ENCODE measurements at places on chromosomes 3 and 15. TPM values are rescaled to one million over a fixed set of nuclear protein-coding genes. Genes with fewer than 3 reads are reported as not detected.
A peak's percentile ranks its signal among the peaks of the same experiment; 100 is the strongest.

- no peak for DNase-seq
Observed at GRCh38 chr15:70609889-70610288, 153.5 kb downstream of the UACA start.

DNA sequence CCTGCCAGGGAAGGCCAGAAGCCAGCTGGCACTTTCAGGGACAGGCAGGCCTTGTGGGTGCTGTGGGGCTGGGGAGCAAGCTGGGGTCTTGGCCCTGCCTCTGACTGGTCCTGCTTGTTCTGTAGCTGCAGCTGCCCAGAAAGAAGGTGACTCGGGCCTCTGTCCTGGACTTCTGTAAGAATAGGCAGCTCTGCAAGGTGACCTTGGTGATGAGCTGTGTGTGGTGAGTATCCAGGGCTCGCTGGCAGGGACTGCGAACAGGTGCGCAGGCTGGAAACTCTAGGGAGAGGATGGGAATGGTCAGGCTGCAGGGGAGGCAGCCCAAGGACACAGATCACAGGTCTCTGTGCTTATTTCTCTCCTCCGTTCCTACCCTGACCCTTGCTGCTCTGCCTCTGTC lies 31.2 kb downstream of the SLC22A14 start:
- no peak for DNase-seq

DNA sequence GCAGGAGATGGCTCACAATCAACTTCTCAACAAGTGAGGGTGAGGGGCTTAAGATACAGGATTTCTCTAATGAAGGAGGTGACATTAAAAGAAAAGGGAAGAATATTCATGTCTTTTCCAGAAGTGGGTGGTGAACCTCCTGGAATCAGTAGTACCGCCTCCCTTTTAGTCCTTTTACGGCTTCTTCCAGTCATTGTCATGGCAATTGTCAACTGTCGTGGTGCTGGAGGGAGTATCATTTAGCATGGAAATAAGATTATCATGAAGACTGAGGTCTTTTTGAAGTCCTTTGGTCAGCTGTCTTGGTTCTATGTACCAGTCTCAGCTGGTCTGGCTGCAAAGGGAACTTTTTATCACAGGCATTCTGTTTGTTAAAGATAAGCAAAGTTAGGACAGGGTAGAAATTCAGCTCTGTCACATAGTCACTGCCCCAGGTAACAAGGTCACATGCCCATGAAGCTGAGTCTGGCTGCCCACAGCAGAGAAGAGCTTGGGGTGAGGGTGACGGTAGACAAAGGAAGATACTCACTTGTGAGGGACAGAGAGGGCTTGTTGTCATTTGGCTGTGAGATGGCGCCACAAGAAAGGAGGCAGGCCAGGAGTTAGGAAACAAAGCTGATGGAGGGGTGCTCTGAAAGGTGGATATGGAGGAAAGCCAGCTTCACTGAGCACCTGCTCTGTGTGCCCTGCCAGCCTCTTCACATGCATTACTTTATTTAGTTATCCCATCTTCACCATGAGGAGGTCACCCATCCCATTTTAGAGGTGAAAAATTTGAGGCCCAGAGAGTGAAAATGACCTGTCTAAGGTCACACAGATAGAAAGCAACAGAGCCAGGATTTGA lies 228.2 kb upstream of the TRIM42 start:
- DNase-seq = no peak

DNA sequence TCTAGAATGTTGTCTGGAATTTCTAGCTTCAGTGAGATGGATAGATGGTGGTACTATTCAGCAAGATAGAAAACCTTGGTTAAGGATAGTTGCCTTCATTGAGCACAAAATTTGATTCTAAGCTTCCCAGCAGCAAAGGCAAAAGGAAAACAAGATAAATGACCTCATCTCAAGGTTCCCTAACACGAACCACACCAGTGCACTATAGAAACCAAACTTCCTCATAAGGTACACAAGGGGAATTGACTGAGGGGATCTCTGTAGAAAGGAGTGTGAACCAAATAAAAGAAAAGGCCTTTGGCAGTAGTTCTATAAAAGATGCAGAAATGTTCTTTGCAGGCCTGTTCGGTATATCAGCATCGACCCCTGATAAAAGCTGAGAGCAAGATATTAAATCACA lies 288.9 kb downstream of the SHQ1 start:
- DNase-seq = no peak

GRCh38 chr15:71782422-71783165 lies 27.8 kb upstream of the NR2E3 start:
- no peak for DNase-seq

- no peak for DNase-seq
Observed at GRCh38 chr15:25372298-25372697, 66.5 kb downstream of the UBE3A start.

DNA sequence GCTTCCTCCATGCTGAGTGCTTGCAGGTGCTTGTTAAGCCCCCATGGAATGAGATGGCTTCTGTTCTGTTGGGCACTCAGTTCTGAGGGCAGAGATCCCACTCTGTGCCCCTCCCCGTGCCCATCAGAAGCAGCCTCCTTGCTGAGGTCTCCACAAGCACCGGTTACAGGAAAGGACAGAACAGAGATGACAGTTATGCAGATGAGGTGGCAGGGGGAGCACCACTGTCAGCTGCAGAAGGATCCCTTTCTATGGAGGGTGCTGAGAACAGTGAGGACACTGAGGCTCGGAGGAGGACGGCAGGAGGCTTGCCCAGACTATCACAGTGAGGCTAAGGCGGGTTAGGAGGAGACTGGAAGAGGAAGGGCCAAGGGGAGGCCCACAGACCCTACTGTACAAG lies 12.4 kb downstream of the CACNA2D2 start:
- peak; percentile 56 for DNase-seq

DNA sequence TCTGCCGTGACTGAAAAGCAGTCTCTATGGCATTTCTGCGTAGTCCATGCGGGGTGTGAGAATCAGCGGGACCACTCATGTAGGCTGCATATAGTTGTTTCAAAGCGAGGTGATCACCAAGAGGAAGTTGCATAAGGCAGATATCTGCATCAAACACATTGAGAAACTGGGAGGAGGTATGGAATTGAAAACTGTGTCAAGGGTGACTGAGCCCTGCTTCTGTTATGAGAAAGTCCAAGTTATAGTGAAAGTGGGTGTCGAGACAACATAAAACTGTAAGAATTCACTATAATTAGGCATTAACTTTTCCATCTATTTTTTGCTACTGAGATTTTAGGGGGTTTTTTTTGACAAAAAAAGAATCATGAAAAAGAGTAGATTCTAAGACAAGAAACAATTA lies 109.3 kb downstream of the ZIC1 start:
- no peak for DNase-seq

DNA sequence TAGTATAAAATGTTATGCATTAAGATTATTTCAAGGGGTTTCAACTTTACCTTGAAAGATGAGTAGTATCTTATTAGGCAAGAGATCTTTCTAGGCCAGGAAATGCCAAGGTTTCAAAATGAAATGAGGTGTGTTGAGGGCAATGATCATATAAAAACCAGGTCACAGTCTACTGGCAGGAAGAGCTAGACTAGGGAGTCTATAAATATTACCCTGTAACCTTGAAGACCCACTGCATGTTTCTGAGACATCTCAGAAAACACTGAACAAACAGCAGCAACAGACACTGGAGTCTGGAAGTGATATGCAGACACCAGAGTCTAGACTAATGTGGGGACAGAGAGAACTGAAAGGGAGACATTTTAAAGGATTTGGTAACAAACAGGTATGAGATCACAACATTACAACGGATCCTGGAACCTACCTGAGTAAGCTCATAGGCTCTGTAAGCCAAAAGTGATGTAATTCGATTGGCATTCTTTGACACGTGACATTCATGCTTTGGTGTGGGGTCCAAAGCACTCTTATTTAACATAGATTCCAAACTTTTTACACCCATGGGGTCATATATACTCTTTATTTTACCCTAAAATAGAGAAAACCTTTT lies 15.0 kb downstream of the TASOR start:
- DNase-seq = no peak

- DNase-seq = peak; percentile 90
Observed at GRCh38 chr3:45978006-45978761, 17.4 kb downstream of the FYCO1 start.

- DNase-seq = no peak
Observed at GRCh38 chr3:98180319-98180890, 13.9 kb downstream of the OR5H15 start.

- DNase-seq = no peak
Observed at GRCh38 chr3:177647341-177647740, 450.1 kb upstream of the TBL1XR1 start.

DNA sequence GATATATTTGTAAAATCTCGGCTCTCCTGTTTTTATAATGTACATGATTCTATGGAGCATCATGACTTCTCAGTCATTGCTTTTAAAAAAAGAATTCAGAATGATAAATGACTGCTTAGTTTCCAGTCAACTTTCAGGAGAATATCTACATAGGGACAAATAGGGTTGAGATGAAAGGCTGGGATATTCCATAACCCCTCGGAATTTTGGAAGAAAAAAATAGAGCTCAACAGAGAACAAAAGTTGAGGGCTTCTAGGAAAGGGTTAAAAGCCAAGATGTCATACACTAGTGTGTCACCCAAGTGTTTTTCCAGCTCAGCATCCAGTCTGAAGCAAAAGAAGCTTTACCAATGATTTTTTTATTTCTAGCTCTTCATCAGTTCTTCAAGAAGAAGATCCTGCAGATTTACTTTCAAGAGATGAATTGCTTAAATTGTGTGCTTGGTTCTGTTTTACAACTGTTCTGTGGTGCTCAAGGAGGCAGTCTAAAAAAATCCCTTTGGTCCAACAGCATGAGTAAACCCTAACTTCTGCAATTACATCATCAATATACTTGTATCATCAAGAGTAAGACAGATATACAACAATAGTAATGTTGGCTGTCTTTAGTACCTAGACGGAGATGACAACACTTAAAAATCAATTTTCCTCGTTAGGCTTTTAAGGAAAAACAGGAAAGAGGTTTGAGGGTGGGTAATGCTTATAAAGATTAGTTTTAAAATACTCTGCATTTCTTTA lies 979 bp downstream of the UNC13C start:
- no peak for DNase-seq

DNA sequence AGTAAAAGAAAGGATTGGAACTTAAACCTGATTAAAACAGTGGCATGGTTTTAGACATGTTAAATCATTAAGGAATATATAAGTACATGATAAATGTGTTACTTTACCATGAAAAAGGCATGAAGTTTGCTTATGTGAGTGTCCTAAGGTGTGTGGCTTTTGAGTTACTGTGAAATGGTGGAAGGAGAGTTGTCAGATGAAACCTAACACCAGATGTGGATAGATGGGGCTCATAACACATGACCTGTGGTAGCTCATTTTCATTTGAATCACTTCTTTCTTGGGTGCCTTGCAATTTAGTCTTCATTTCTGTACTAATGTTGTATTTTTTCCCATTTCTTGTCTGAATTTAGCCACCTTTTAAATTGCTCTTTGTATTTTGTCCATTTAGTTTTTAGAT lies 13.0 kb downstream of the MEF2A start:
- DNase-seq = no peak

GRCh38 chr3:43203022-43203421 lies 83.3 kb upstream of the SNRK start:
- DNase-seq = no peak

DNA sequence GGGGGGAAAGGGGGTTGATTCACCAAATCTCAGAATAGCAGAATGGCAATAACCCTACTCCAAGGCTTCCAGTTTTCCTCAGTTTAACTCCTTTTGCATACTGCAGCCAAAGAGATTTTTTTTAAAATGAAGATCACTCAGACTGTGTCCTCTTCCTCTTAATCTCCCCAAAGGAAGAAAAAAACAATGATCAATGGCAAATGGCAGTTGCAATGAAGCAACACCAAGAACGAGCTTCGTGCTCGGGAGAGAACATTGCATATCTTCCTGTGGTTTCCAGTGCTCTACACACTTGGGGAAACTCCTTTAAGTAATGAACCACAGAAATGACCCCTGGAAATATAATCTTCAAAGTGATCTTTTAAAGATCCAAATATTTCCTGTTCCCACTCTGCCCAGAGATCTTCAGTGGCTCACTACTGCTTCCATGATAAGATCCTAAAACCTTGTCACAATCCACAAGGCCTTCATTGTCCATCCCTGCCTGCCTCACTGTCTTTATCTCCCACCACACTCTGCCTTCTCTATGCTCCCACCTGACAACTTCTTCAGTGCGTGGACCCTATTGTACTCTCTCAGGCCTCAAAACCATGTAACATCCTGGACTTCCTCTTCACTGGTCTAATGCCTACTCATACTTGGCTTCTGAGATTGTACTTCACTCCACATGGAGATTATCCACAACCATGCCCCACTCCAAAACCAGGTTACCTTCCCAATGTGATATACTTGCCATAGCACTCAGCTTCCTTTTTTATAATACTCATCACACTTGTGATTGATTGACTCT lies 394.8 kb downstream of the FHIT start:
- no peak for DNase-seq

DNA sequence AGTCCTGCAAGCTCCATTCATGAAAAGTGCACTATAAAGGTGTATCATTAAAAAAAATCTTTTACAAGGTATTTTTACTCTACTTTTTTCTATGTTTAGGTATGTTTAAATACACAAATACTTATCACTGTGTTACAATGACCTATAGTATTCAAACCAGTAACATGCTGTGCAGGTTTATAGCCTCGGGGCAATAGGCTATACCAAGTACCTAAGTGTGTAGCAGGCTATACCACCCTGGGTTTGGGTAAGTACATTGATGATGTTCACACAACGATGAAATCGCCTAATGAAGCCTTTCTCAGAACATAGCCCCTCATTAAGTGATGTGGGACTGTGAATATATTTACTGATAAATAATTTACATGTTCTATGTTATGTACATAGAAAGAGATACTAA lies 104.6 kb downstream of the ATP1B3 start:
- DNase-seq = no peak

DNA sequence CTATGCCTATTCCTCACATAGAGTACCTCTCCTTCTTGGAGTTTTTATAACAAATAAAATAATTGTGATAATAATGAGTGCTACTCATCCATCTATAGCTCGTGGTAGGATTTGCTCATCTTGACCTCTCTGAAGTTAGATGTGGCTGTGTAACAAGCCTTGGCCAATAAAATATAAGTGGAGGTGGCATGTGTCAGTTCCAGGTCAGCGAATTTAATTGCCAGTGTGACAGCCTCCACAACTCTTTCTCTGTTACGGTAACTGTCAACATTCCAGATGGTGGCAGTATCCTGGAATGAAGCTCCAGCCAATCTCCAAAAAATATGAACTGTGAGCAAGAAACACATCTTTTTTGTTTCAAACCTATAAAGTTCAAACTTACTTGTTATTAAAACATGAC lies 13.8 kb downstream of the CLRN1 start:
- no peak for DNase-seq

The LRRC31 gene
- total RNA-seq = not detected

The BRPF1 gene
- 28.2 TPM for total RNA-seq

The UROC1 gene
- not detected for total RNA-seq

The PLEKHO2 gene
- total RNA-seq = 10.4 TPM

The CEMIP gene
- total RNA-seq = not detected

The ACTC1 gene
- not detected for total RNA-seq

The LMAN1L gene
- total RNA-seq = 0.11 TPM

The CHL1 gene
- total RNA-seq = not detected

The DUSP7 gene
- 21.6 TPM for total RNA-seq

The CADPS gene
- total RNA-seq = not detected

The TRPM1 gene
- total RNA-seq = not detected

The INSYN1 gene
- total RNA-seq = not detected

The CACNA1D gene
- not detected for total RNA-seq

The SLC22A14 gene
- total RNA-seq = not detected

The TADA3 gene
- 57.5 TPM for total RNA-seq

The H1-8 gene
- not detected for total RNA-seq

The PCSK6 gene
- 3.0 TPM for total RNA-seq
